Stimulated activated CD8-positive, alpha-beta memory T cell treated with anti-CD3 and anti-CD28 coated beads, Interleukin-4, amount 100 ng/mL, for 24 hours (primary cell): ENCODE measurements at places on chromosomes 16 and 17.

GRCh38 chr16:78474762-78475161 is 375.3 kb downstream of the WWOX start:
- DNase-seq, result no peak

DNA sequence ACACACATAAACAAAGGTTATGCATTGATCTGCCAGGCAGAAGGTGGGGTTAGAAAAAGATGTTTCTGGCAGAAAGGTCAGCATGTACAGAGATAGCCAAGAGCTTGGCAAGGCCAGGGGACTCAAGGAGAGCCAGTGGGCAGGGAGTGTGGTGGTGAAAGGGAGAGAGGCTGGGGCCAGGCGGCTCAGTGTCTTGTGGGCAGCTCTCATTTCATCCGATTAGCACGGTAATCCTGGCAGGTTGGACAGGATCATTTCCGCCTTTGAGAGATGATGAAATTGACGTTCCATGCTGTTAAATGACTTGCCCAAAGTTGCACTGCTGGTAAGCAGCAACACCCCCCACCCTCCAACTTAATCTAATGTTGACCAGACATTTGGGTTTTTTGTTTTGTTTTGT is 3.6 kb downstream of the CHD9 start:
- DNase-seq, result no peak

GRCh38 chr17:1087381-1088241 is 90.7 kb downstream of the TIMM22 start:
- no peak for DNase-seq

GRCh38 chr16:19696328-19696727 is 21.7 kb downstream of the KNOP1 start:
- no peak for DNase-seq

- no peak for DNase-seq
Measured at GRCh38 chr17:60305141-60305540, 86.8 kb downstream of the USP32 start.
